Colonic mucosa (tissue), 4 donors: ENCODE measurements at places on chromosomes 7 and 10.

- no peak for DNase-seq
- H3K27ac ChIP-seq: no peak overlapping the region
- no peaks in the 10 kb centered on the region for H3K4me1 ChIP-seq
- no peaks in the 10 kb centered on the region for H3K36me3 ChIP-seq
- no peak overlapping the region for H3K4me3 ChIP-seq
These were observed 45.4 kb downstream of the GOLGA7B start for GRCh38 chr10:97895084-97895483.

- peaks cover 7% of the 10 kb centered on the region for H3K36me3 ChIP-seq
- no peak for DNase-seq
- no peak overlapping the region for H3K27ac ChIP-seq
- H3K4me3 ChIP-seq: no peak overlapping the region
- no peaks in the 10 kb centered on the region for H3K4me1 ChIP-seq
These were observed 17.5 kb upstream of the ASCC1 start for GRCh38 chr10:72233621-72234020.

GRCh38 chr7:148182264-148182663, 408.3 kb upstream of the C7orf33 start:
- H3K27me3 ChIP-seq: no peaks in the 10 kb centered on the region
- H3K4me3 ChIP-seq: no peak overlapping the region
- H3K36me3 ChIP-seq: no peaks in the 10 kb centered on the region
- no peaks in the 10 kb centered on the region for H3K4me1 ChIP-seq

GRCh38 chr10:34911661-34912205, 96.6 kb upstream of the PARD3 start:
- H3K4me1 ChIP-seq: no peaks in the 10 kb centered on the region
- H3K36me3 ChIP-seq: no peaks in the 10 kb centered on the region
- DNase-seq: no peak

DNA sequence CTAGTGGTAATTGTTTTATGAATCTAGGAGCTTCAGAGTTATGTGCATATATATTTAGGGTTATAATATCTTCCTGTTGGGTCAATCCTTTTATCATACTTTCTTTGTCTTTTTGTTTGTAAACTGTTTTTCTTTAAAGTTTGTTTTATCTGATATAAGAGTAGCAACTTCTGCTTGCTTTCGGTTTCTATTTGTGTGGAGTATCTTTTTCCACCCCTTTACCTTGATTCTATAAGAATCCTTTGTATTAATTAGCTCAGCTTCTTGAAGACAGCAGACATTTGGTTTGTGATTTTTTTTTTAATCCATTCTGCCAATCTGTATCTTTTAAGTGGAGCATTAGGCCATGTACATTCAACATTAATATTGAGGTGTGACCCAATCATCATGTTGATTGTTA, 9.3 kb downstream of the CASP7 start:
- H3K4me1 ChIP-seq: no peaks in the 10 kb centered on the region
- peaks cover 12% of the 10 kb centered on the region for H3K36me3 ChIP-seq
- H3K27ac ChIP-seq: no peak overlapping the region
- DNase-seq: no peak
- no peak overlapping the region for H3K4me3 ChIP-seq

DNA sequence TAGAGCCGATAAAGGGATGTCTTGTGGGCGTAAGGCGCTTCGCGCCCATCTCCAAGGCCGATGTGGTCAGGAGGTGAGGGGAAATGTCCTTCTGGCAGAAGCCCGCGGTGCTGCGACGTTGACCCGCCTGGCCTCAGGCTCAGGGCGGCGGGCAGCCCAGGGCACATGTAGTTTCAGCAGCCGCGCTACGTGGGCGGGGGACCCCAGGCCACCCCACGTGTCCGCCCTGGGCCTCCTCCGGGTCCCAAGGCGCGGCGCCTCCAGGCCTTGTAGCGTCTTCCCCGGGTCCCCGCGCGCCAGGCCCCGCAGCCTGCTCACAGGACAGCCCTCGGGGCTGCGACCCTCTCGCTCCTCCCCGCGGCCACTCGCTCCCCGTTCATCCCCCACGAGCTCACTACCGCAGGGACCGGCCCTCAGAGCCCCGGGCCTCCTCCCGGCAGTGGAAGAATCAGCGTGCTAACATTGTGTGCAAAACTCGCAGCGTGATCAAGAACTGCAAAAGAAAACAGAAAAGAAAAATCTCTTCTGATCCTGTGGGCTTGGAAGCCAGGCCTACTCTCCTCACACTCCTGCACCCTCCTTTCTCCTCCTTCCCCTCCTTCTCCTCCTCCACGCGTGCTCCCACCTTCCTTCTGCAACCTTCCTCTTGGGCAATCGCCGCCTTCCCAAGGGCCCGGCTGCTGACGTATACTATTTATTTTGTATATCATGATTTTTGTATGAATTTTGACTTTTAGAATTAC, 4.4 kb upstream of the TBX20 start:
- H3K36me3 ChIP-seq: no peaks in the 10 kb centered on the region
- H3K4me3 ChIP-seq: no peak overlapping the region
- H3K27ac ChIP-seq: no peak overlapping the region
- peaks cover 89% of the 10 kb centered on the region for H3K27me3 ChIP-seq

- H3K4me1 ChIP-seq: peaks cover 3% of the 10 kb centered on the region
- H3K27ac ChIP-seq: peak overlapping the region; percentile 63
- peak overlapping the region; percentile 88 for H3K4me3 ChIP-seq
- peak; percentile 20 for DNase-seq
- no peaks in the 10 kb centered on the region for H3K36me3 ChIP-seq
These were observed 474 bp downstream of the ORC5 start for GRCh38 chr7:104207348-104207730.

- H3K36me3 ChIP-seq: no peaks in the 10 kb centered on the region
- no peaks in the 10 kb centered on the region for H3K27me3 ChIP-seq
- H3K27ac ChIP-seq: no peak overlapping the region
- no peaks in the 10 kb centered on the region for H3K4me1 ChIP-seq
These were observed 664.3 kb downstream of the KCNMA1 start for GRCh38 chr10:76973091-76974016.

DNA sequence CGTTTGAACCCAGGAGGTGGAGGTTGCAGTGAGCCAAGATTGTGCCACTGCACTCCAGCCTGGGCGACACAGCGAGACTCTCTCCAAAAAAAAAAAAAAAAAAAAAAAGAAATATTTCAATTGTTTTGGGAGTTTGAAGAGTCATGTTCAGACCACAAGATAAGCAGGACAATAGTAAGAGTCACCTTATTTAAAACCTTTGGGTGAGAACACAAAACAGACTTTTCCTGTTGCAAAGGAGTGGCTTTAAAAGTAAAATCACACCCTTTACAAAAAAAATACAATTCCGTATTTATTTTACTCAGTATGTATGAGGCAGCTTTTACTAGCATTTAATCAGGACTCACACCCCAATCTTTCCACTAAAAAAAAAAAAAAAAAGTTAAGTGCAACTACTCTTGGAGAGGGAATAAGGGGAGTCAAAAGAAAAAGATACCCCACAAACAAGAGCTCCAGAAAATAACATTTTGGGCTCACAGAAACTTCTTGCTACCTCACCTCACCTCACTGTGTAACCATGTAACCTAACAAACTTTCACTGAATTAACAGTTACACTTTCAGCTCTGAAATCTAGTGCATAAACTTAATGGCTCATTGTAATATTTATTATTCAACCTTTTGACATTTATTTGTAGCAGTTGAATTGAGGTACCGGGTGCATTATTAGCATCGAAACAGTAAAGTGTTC, 11.2 kb downstream of the SKIDA1 start:
- H3K36me3 ChIP-seq: no peaks in the 10 kb centered on the region
- H3K4me3 ChIP-seq: no peak overlapping the region
- H3K4me1 ChIP-seq: no peaks in the 10 kb centered on the region
- H3K27ac ChIP-seq: no peak overlapping the region
- H3K27me3 ChIP-seq: peaks cover 61% of the 10 kb centered on the region
- DNase-seq: no peak

DNA sequence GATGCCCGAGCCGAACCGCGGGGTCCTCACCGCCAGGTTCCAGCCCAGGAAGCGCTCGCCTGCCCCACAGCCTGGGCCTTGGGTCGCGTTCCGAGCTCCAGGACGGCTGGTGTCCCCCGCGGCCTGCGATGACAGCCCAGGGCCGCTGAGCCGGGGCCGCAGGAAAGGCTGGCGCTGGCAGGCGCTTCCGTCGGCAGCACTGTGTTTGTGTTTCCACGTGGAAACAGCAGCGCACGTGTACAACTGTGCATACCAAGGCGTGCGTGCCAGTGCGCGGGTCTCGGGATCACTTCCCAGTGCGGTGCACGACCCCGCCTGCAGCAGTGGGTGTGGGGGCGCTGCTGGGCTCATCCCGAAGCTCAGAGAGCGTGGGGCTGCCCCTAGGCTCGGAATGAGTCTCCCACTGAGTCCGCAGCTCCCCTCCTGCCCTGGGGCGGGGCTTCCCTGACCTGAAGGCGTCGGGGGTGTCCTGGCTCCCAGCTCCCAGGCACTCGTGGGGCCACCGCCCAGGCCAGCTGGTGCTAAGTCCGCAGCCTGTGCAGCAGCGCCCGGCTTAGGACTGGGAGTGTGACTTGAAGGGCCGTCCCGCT, 17.2 kb downstream of the AP5Z1 start:
- DNase-seq: peak; percentile 31
- H3K4me1 ChIP-seq: peaks cover 8% of the 10 kb centered on the region
- no peaks in the 10 kb centered on the region for H3K27me3 ChIP-seq
- no peaks in the 10 kb centered on the region for H3K36me3 ChIP-seq

GRCh38 chr7:140416560-140416959, 12.7 kb downstream of the RAB19 start:
- DNase-seq: peak; percentile 68
- H3K4me1 ChIP-seq: no peaks in the 10 kb centered on the region
- no peak overlapping the region for H3K4me3 ChIP-seq
- no peak overlapping the region for H3K27ac ChIP-seq
- H3K27me3 ChIP-seq: no peaks in the 10 kb centered on the region

- H3K27ac ChIP-seq: peak overlapping the region; percentile 21
- DNase-seq: peak; percentile 69
- no peaks in the 10 kb centered on the region for H3K36me3 ChIP-seq
These were observed 99.2 kb downstream of the SUGCT start for GRCh38 chr7:40234046-40234445.
